Kidney tubule cell (primary cell): ENCODE measurements at places on chromosomes 16 and 17.
A peak's percentile ranks its signal among the peaks of the same experiment; 100 is the strongest.

DNA sequence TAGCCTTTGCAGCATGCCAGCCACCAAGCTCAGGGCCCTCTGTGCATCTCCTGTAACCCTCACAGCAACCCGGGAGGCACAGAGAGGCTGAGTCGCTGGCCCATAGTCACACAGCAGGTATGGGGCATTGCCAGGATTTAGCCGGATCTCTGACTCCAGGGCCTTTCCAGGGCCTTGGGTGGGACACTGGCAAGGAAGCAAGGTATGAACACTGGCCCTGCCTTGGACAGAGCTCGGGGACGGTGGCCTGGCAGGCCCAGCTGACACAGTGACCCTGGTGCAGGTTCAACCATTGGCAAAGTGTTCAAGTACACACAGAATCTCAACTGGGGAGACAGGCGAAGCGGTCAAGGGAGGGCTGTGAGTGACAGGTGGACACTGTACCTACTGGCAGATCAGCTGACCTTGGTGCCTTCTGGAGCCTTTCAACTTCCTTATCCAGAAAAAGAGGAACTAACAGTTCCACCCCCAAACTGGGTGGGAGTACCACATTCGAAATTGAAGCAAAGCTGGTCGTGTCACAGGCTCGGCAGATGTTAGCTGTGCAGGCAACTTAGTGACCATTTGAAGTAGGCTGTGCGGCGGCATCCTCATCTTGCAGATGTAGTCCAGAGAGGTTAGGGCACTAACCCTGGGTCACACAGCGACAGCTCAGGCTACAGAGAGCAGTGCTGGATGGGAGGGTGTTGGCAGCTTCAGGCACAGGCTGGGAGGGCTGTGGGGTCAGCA, 287.4 kb downstream of the SEC14L1 start:
- DNase-seq: no peak

DNA sequence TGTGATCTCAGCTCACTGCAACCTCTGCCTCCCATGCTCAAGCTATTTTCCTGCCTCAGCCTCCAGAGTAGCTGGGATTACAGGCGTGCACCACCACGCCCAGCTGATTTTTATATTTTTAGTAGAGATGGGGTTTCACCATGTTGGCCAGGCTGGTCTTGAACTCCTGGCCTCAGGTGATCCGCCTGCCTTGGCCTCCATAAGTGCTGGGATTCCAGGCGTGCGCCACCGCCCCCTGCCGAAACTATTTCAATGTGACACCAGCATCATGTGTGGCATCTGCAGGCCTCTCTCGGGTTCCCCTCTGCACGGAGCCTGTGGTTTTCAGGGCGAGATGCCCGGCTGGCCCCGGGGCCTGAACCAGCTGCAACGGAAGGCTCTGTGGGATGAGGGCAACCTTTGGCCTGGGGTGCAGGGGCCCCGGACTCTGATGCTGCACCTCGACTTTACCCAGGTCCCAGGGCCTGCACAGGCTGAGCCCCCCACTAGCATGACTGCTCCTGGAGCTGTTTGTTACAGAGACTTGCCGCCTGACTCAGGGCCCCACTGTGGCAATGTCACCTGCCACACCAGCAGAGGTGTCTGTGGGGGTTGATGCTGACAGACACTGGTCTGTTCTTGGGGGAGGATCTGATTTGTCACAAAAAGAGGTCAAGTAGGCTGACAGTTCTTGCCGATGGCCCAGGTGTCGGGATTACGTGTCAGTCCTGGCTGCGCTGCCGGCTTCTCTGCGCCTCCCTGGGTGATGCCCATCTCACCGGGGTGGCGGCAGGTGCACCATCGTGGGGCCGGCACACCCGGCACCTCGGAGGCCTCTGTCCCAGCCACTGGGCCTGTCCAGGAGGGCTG, 8.6 kb upstream of the TEX19 start:
- DNase-seq: no peak

DNA sequence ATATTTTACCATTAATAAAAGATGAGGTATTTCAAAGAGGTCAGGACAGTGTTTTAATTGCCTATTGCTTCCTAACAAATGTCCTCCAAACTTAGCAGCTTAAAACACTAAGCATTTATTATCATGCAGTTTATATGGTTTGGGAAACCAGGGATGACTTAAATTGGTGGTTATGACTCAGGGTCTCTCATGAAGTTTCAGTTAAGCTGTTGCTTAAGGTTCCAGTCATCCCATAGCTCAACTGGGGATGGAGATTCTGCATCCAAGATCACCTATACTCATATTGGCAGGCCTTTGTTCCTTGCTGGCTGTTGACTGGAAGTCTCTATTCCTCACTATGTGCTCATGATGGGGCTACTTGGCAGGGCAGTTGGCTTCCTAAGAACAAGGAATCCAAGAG, 1329.9 kb upstream of the GOT2 start:
- no peak for DNase-seq

GRCh38 chr17:15245054-15245453, 20.1 kb downstream of the PMP22 start:
- DNase-seq: no peak

- DNase-seq: no peak
Measured at GRCh38 chr16:87050142-87050541, 267.1 kb downstream of the C16orf95 start.

GRCh38 chr16:84237994-84238750, 1.6 kb downstream of the KCNG4 start:
- DNase-seq: no peak

GRCh38 chr17:58391302-58391984, 25.9 kb downstream of the RNF43 start:
- DNase-seq: peak; percentile 97

GRCh38 chr16:23679274-23679985, 741 bp downstream of the PLK1 start:
- DNase-seq: peak; percentile 50

DNA sequence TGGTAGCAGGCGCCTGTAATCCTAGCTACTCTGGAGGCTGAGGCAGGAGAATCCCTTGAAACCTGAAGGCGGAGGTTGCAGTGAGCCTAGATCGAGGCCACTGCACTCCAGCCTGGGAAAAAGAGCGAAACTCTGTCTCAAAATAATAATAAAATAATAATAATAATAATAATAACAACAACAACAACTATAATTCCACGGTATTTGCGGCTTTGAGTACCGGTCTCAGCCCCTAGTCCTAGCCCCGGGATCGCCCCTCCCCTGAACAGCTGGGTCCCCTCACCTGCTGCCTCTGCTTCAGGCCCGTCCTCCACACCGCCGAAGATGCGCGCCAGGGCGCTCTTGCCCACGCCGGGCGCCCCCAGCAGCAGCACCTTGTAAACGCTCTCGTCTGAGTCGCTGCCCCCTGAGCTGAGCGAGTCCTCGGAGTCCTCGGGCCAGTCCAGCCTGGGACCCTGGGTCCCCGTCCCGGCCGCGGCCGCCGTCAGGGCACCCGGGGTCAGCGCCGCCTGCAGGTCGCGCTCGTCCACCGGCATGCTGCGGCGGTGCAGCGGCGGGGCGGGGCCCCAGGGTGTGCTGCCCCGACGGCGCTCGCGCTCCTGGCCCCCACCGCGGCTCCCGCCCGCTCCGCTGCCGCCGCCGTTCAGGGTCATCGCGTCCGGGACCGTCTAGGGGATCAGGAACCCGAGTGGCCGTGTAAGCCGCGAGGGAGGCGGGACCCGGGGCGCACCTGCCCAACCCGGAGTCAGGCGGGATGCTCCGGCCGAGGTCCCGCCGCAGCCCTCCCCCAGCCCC, 611 bp downstream of the RRAD start:
- DNase-seq: peak; percentile 54

GRCh38 chr17:71460943-71461342, 659.9 kb upstream of the SOX9 start:
- DNase-seq: peak; percentile 39

- peak; percentile 68 for DNase-seq
Measured at GRCh38 chr16:80526418-80527061, 14.3 kb upstream of the DYNLRB2 start.

DNA sequence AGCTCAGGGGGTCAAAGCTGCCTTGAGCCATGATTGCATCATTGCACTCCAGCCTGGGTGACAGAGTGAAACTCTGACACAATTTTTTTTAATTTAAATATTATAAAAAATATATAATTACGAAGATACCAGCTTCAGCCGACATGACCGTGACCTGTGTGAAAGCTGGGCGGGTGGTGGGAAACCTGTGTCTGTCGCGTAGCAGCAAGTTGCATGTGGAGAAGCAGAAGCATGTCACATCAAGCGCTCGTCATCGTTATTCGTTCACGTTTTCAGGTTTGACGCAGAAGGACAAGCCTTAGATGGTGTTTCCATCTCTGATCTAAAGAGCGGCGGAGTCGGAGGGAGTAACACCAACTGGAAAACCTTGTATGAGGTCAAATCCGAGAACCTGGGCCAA, 53.7 kb downstream of the RPA1 start:
- DNase-seq: no peak

- DNase-seq: no peak
Measured at GRCh38 chr17:17661834-17662385, 19.3 kb upstream of the RAI1 start.

DNA sequence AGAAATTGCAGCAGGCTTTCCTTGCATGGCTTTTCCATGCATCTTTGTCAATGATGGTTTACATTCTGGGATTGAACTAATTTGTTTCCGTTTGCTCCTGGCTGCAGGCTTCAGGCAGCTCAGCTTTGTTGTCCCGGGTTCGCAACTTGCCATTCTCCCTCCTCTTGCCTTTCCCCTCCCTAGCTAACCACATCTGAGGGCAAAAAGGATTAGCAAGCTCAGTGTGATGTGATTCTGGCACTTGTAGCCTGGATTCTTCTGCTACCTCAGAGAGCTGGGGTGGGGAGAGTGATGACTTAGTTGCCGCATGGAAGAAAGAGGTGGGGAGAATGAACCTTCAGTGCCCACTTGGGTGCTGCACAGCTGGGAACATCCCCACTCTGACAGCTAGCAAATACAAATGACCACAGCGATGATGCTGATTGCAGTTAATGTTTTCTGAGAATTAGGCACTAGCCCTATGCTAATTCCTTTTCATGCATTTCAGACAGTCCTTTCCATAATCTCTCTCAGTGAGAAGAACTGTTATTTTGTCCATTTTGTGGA, 120.2 kb upstream of the SALL1 start:
- no peak for DNase-seq

DNA sequence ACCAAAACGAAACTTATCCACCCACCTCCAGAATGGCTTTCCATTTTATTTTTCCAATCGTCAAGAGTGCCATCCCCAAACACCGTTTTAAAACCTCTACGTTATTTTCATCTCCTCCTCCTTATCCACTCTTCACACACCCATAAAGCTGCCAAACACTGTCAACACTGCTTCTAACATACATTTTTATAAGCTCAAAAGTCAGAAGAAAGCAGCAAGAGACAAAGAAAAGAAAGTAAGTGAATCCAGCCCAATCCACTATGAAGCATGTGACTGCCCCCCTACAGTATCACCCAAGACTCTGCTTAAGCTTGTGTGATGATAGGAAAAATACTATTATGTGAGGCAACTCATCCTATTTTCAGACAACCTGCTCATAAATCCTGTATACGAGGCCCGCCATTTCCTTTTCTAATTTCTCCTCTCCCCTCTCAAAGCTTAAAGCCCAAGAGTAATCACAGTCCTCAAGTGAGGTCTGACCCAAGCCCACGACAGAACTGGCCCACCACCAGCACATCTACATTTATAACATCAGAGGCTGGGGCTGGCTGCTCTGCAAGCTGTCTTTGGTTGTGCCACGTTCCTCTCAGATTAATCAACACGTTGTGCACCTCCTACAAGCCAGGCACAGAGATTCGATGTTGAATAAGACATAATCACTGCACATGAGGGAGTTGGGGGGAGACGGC, 16.3 kb downstream of the USP31 start:
- no peak for DNase-seq

- DNase-seq: no peak
Measured at GRCh38 chr16:86031141-86031678, 132.2 kb downstream of the IRF8 start.

- peak; percentile 33 for DNase-seq
Measured at GRCh38 chr16:31016018-31016417, 5.6 kb upstream of the STX1B start.

GRCh38 chr17:42623271-42623670, 13.8 kb downstream of the TUBG1 start:
- DNase-seq: no peak

- no peak for DNase-seq
Measured at GRCh38 chr17:66255527-66255971, 26.3 kb upstream of the APOH start.

- DNase-seq: peak; percentile 63
Measured at GRCh38 chr16:75263963-75264445, 12.6 kb upstream of the BCAR1 start.

DNA sequence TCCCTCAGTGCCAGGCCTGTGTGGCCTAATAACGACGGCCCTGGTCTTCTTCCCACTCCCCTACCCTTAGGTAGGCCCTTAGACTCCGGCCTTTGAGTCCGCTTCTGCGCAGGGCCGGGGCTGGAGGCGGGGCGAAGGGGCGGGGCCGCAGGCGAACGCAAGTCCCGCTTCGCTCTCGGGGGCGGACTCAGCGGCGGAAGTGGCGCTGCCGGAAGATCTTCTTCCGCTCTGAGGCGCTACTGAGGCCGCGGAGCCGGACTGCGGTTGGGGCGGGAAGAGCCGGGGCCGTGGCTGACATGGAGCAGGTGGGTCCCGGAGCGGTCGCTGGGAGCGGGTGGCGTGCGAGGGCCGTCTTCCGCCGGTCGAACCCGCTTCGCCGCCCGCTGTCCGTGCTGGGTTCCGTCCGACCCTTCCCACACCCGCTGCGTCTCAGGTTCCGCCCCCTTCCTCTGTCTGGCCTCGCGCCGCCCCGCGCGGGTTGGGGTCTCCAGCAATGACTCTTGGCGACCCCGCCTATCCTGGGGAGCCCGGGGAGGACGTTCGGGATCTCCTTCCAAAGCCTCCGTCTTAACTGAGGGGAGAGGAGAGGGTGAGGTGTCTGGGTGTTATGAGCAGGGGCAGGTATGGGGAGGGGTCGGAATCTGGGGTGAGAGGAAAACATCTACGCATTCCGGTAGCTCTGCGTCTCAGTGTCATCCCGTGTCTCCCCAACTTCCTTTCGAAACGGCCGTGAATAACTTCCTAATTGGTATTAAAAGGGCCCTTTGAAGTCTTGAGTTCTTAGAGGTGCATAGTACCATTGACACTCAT, at the start of gene STARD3:
Gene STARD3 (plus strand): TSS at position 218 of the 810 bp plus-strand sequence. CDS start 16,388 bp downstream, outside the sequence.
- DNase-seq: peak; percentile 88

DNA sequence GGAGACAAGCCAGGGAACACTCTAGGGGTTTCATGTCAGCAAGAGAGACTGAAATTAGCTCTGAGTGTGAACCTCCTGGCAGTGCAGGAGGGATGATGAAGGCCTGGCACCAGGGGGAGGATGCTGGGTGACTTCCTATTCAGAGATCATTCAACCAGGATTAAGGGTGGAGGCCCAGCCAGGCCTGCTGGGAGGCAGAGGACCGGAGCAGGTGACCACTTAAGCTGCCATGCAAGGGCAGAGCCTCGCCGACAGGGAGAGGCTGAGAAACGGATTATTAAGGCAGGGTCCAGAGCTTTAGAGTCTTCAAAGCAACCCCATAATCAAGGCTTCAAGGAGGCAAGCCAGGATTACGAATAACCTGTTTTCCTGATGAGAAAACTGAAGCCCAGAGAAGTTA, 10.6 kb upstream of the SRCIN1 start:
- no peak for DNase-seq

DNA sequence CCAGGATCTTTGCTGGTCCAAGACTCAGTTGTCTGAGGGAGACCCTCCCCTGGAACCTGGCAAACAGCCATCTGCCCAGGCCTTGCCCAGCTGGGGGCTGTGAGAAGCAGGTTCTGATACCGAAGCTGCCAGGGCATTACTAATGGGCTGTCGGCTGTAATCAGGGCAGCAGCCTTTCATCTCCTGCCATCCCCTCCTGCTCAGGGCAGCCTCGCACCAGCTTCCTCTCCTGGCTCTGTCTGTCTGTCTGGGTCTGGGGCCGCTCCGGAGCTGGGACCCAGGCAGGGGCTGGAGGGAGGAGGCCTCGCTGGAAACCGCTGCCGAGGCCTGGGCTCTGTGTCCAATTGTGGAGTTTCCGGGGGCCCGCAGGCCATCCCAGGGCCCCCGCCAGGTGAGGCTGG, 21.6 kb upstream of the BRD7 start:
- no peak for DNase-seq
